Stimulated activated memory B cell treated with anti-CD40 and anti-IgM and Interleukin-4, amounts not matched to agents 10 μg/mL and 1 μg/mL and 100 μg/mL, for 72 hours (primary cell): ENCODE measurements at places on chromosomes 2 and 18.

GRCh38 chr2:6951046-6951445, 33.8 kb downstream of the RNF144A start:
- ATAC-seq = no peak

GRCh38 chr2:62415518-62415917, 90.5 kb downstream of the TMEM17 start:
- ATAC-seq = no peak

DNA sequence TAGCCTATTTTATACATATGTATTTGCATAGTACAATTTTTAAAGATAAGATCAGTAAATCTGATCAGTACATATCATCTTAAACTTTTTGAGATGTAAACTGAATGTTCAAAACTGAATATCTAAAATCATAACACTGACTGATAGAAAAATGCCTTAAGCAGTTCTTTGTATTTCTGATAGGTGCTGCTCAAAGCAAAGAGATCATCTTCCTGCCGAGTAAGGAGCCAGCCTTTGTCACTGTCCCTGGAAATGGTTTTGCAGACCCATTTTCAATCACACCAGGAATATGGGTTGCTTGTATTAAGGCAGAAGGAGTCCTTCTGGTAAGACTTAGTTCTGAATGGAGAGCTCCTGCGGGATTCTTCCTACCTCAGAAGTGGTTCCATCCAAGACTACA, 135.0 kb downstream of the LAMA3 start:
- ATAC-seq = no peak

DNA sequence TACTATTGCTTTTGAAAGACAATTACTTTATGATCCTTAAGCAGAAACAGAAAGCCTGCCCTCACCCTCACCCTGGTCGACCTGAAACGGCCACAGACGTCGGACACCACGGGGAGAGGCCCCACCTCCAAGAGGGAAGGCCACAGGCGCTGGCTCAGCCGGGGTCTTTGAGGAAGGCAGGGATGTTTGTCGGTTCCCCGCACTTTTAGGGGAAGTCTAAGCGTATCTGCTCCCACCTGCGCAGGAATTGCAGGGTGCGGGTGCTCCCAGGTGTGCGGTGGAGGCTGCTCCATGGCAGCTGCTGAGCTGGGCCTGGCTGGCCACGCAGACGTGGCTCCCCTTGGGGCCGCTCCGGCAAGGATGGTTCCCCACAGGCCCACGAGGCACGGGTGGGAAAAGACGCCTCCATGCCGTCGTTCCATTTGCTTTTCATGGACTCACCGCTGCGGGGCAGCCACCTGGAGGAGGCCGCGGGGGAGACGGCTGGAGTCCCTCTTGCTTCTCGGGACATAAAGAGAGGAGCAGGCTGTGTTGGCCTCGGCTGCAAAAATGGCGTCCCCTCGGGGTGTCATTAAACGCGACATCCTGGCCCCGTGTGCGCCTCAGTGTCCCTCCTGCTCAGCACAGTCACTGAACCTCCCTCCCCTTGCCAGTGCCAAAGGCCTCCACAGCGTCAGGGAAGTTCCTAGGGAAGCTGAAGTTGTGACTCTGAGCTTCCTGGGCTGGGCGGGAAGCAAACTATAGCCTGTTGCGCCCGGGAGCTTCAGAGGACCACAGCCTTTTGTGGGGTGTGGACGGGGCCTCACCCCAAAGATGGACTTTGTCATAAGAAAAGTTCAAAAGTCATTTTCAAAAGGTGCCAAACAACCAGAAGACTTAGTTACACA, 63.4 kb downstream of the NFATC1 start:
- ATAC-seq = no peak

DNA sequence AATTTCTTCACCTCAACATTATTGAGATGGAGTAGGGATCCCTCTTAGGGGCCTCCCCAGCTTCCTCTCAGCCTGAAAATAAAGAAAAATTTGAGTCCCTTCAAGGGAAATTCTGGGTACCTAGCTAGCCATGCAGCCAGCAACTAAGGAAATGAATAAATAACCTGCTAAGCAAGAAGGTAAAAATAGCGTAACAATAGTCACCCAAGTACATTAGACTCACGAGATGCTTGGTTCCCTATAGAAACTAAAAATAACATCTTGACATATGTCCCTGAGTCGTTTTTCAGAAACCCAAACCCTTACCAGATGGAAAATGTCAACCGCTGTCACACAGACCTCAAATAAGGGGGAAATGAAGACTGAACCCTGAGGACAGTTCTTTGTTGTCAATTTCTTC, 51.9 kb downstream of the CACNB4 start:
- peak; percentile 83 for ATAC-seq

GRCh38 chr18:78979056-78979729, 425 bp upstream of the SALL3 start:
- ATAC-seq = no peak

GRCh38 chr2:110874453-110875383, 142.3 kb downstream of the ACOXL start:
- ATAC-seq = peak; percentile 84

GRCh38 chr18:23114171-23114881, 21.0 kb upstream of the CABLES1 start:
- ATAC-seq = no peak

- peak; percentile 65 for ATAC-seq
Observed at GRCh38 chr2:18506883-18507509, 53.5 kb downstream of the RDH14 start.

DNA sequence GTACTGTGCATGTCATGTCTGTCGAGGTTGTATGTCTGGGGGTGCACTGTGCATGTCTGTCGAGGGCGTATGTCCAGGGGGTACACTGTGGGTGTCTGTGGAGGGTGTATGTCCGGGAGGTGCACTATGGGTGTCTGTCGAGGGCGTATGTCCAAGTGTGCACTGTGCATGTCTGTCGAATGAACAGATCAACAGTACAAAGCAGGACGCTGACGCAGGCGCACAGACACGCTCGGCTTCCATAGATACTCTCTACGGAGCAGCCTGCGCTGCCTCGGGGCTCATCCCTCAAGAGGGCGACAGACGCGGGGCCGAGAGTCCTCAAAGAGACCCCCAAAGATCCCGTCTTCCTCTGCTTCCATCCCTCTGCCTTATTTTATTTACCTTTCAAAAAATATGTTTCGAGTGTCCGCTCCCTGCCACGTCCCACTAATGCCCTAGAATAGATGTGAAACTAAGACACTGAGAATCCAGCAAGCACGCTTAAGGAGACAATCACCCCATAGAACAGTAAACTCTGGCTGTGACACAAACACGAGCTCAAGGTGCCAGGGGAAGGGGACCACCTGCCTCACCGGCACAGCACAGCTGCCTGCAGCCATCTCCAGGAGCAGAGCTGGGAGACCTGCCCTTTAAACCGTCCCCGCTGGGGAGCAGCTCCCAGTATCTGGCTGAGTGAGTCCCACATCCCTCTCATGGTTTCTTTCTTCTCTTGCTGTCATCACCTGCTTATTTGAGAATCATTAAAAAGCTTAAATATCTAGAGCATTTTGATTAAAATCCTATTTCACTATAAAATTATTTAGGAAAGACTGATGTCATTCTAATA, 250.5 kb upstream of the MYT1L start:
- no peak for ATAC-seq

GRCh38 chr18:62957885-62958472, 242.6 kb downstream of the PHLPP1 start:
- no peak for ATAC-seq

GRCh38 chr2:29309090-29310029, 194.1 kb downstream of the CLIP4 start:
- ATAC-seq = peak; percentile 60

DNA sequence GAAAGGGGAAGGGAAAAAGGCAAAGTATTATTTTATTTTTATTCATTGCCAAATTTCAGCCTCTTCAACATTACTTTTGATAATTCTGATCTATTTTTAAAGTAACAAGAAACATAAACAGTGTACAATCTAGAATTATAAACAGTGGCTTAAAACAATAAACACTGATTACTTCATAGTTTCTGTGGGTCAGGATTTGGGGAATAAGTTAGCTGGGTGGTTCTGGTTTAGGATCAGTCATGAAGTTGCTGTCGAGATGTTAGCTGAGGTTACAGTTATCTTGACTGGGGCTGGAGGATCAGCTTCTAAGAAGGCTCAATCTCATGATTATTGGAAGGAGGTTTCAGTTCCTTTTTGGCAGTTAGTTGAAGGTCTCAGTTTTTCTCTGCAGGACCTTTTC, 109.2 kb downstream of the SCN2A start:
- peak; percentile 24 for ATAC-seq

DNA sequence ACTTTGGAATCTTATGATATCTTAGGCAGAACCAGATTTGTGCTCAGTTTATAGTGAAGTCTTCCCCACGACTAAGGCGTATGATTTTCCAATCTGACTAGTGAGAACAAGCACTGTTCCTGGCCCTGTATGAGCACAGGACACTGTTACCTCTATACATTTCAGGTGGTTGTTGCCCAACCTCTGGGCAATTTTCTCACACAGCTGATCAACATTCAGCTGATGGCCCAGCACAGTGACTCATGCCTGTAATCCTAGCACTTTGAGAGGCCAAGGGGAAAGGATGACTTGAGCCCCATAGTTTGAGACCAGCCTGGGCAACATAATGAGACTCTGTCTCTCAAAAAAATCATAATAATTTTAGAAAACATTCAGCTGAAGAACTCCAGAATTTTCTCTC, 119.5 kb downstream of the ASXL3 start:
- ATAC-seq = no peak

DNA sequence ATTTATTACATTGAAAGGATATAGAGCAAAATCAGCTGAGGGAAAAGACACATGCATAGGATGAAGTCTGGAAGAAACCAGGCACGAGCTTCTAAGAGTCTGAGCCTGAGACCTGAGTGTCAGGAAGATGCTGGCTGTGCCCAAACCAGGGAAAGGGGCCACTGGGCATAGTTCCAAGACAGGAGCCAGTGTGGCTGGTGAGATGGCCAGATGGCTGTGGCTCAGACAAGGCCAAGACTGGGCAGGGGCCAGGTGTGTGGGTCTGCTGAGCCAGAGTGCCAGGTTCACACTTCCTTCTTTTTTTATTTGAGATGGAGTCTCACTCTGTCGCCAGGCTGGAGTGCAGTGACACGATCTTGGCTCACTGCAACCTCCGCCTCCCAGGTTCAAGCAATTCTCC, 95.5 kb upstream of the ATG16L1 start:
- ATAC-seq = no peak

DNA sequence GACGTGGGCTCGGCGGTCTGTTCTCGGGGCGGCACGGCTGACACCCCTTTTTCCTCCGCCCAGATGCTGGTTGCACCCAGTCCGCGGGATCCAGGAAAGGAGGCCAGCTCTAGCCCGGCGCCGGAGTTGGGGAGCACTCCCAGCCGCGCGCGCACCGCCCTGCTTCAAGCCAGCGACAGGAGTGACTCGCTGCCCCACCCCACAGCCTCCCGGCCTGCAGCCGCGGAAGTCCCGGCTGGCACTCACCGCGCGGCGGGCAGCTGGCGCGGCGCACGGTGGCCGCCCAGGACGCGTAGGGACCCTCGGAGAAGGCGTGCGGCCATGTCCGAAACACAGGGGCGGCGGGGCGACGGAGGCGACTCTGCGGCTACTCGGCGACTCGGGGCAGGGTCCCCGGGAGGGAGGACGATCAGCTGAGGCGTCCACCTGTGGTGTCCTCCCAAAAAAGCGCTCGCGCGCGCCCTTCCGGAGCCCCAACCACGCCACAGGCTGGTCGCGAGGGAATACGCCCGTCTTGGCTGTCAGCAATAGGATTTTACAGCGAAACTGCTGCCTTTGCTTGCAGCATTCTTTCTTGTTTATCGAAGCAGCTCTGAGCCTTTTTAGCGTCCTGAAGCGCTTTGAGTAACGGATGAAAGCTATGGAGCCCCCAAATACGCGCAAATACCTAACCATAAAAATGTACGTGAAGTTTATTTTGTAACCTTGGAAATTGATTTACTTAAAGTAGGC, at the start of gene ACADL:
Gene ACADL, minus strand, starts transcription at position 507 of the 732 bp plus-strand sequence. Its CDS starts 184 bp downstream, at position 323.
- no peak for ATAC-seq

DNA sequence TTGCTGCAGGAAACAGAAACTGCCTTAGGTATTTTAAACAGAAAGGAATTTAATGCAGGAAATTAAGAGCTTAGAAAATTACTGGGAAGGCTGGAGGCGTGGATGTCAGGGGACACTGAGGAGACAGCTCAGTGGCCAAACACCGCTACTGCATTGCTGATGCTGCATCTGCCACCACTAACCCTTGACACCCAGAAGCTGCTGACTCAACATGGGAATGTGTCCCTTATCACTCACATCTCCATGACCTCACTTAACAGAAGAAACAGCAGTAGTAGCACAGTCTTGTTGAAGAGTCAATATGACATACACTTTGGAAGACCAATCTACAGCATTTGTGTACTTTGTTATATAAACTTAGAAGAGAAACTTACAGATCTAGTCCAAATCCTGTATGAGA, 906.1 kb downstream of the SLC4A3 start:
- ATAC-seq = peak; percentile 47
